Fibroblast of lung (primary cell): ENCODE measurements at places on chromosomes 6 and 20. TPM values are rescaled to one million over a fixed set of nuclear protein-coding genes. Genes with fewer than 3 reads are reported as not detected.
A peak's percentile ranks its signal among the peaks of the same experiment; 100 is the strongest.

GRCh38 chr6:110689275-110689935 is 125.9 kb downstream of the CDK19 start:
- DNase-seq = no peak

Gene HRH3
- total RNA-seq = not detected in 2 replicates

Gene NKX2-4
- total RNA-seq = not detected in 2 replicates

DNA sequence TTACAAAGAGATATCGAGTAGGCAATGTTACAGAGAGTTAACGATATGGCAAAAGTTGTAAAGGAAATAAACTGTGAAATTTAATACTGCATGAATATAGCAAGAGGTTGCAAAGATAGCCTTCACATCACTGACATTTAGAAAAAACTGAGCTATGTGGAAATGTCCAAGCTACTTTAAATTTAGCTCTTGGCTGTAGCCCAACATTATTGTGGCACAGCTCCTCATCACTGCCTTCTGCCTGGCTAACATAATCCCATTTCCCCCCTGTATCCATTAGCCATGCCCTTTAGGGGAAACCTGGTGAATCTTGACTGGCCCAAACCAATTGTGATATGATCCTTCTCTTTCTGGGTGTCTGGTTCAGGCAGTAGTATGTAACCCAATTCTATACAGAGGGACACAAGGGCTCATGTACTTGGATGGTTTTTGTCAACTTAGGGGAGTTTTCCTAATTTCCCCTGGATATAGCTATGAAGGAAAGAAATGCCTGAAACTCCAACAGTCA is 115.4 kb downstream of the PFDN4 start:
- DNase-seq = no peak

DNA sequence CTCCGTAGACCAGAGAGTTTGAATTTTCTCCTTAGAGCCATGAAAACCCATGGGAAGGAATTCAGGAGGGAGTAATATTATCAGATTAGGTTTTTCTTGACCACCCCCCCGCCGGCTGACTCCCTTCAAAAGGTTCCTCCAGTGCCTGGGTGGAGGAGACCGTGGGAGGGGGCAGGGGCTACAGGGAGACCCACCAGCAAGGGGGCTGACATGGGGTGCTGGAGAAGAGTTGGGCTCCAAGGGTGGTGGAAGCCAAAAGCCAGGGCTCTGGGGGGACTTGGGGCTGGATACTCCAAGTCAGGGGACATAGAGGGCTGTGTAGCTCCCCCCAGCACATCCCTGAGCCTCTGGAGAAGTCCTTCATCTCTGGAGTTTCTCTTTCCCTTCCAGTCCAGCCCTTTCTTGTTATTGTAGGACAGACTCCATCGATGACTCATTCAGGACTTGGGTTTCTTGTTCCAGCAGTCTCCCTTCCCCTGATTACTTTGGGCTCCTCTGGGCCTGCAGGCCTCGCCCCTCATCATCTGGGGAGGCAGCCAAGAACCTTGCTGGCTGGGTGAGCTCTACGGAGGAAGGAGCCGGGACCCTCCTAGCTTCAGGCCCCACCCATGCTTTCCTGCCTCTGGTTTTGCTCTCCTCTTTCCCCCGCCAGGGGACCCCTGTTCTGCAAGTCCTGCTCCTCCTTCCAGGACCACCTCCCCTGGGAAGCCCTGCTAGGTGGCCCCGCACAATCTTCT is 10.5 kb upstream of the KIAA1755 start:
- DNase-seq = peak; percentile 99

- peak; percentile 25 for DNase-seq
Measured at GRCh38 chr20:3572151-3572550, 91.0 kb downstream of the GFRA4 start.

Gene TRIM31
- total RNA-seq = not detected in 2 replicates

DNA sequence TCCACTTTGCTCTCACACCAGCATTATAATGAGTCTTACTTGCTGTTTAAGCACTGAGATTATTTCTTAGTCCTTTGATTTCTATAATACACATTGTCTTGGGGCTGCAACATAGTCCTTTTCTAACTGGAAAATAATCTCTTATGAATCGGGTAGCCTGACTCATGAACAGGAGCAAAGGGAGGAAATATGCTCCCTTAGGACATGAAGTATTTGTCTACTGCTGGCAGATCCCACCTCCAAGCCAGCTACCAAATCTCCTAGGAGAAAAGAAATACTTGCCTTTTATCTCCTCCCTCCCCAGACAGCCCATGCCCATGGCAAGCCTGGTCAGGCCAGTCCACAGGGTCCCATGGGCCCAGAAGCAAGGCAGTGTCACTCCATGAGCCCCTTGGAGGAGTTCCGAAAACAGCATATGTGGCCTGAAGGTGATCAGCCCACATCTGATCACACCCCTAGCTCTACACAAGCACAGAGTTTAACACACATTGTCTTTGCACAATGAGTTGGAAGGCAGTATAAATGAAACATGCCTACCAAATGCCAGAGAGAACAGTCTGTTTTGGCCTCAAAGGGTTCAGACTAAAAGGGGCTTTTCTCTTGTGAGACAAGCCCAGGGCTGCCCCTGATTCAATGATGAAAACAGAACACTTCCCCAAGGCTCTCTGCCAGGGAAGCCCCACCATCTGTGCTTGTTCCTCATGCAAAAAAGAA is 37.1 kb upstream of the SLC4A11 start:
- no peak for DNase-seq

Gene CRISP2
- total RNA-seq = not detected in 2 replicates

- no peak for DNase-seq
Measured at GRCh38 chr20:19322061-19322985, 109.9 kb downstream of the SLC24A3 start.

GRCh38 chr6:139392794-139393193 is 18.3 kb upstream of the CITED2 start:
- DNase-seq = no peak

- no peak for DNase-seq
Measured at GRCh38 chr20:2217857-2218539, 77.8 kb upstream of the TGM3 start.

Gene POPDC3
- total RNA-seq = 6.7 and 14.2 TPM in 2 replicates

DNA sequence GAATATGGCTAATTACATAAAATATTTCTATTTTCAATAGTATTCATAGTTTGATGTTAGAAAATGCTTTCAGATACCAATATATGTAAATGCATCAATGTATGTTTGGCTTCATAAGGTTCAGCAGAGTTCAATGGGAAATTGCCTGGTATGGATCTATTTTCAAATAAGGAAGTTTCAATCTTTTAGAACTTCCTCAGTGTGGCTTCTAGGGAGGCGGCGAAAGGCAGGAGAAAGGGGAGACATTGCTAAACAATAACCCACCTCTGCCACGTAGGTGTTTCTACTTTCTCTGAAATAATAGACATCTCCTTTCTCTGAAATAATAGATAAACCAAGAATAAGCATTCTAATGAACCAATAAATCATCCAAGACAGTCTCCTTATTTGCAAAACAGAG is 237.7 kb upstream of the RAB32 start:
- no peak for DNase-seq

GRCh38 chr6:137804637-137805036 is 62.4 kb upstream of the TNFAIP3 start:
- DNase-seq = peak; percentile 79

DNA sequence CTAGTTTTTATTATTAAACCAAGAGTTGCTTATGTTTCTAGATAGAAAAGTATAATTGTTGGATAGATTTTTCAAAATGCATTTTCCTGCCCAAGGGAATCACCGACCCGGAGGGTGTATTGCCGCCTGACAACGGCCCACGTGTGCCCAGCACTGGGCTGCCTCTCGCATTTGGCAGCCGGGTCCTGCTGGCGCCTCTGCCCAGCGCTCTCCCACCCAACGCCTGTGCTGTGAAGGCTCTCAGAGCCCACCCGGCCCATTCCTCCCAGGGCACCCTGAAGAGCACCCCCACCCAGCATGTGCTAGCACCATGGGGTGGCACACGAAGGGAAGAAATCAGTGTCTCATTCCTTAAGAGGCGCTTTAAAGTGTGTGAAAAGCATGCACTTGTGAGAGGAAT is 88.3 kb upstream of the AFDN start:
- no peak for DNase-seq

Gene TLDC2
- under 0.01 TPM in 1 of 2 replicates, not detected in the other for total RNA-seq

GRCh38 chr6:113776998-113777397 is 80.1 kb upstream of the MARCKS start:
- no peak for DNase-seq

DNA sequence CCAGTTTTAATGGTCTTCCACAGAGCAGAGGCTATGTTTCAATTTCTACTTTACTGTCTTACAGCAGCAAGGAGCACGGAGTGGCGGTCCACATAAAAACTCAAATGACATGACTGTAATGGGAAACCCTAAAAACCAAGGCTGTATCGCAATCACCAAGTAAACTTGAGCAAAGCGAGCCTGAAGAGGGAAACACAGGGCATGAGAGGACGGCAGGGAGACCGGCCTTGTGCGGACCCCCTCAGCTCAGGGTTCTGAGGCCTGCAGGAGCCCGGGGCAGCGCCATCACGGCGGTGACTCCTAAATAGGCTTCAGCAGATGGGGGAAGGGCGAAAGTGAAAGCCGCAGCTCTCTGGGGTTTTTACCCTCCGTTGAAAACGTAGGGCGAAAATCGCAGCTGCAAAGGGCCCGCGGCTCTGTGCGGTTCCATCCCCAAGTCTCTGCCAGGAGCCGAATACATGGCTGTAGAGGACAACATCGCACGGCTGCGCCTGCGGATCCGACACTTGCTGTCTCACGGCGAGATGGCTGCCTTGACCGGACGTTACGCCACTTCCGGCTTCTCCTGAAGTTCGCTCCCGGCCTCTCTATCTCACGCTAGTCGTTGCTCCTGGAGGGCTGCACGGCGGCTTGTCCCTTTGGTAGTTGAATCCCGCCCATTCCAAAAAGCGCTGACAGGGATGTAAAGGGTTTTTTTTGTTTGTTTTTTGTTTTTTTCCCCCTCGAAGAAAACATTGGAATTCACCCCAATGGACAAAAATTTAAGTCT is at the start of gene PSMB1:
TSS of gene PSMB1 (minus strand) at position 543 of the 769 bp plus-strand sequence. CDS start at position 478, 65 bp downstream.
- DNase-seq = peak; percentile 95

Gene ROMO1
- total RNA-seq = 118 and 239 TPM in 2 replicates

Gene EYA4
- total RNA-seq = 23.9 and 38.0 TPM in 2 replicates

Gene CLIC5
- total RNA-seq = not detected in 2 replicates

DNA sequence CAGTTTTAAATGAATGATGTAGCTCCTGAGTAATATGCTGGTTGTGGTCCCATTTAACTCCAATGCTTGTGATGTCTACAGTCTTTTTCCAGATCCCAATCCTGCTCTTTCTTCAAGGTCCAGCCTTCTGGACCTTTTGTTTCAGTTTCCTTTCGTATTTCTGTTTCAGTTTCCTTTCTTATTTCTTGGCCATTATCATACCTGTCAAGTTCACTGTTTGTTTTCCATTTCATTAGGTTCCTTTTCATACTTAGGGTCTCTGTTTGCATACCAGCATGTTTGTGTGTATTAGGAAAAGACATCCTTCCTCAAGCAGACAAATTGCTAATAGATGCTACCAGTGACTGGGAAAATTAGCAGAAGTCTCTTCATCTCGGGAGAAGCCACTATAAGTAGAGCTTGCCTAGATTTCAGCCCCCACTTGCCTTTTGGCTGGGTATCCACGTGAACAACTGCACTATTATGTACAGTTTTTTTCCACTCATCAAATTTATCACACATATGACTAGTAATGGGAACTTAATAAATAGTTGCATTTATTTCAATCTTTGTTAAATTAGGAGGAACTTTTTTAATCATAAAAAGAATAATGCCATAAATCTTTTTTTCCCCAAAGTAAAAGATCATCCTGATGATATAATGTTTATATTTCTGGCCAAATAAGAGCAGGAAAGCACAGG is 583.4 kb downstream of the BCKDHB start:
- DNase-seq = no peak

DNA sequence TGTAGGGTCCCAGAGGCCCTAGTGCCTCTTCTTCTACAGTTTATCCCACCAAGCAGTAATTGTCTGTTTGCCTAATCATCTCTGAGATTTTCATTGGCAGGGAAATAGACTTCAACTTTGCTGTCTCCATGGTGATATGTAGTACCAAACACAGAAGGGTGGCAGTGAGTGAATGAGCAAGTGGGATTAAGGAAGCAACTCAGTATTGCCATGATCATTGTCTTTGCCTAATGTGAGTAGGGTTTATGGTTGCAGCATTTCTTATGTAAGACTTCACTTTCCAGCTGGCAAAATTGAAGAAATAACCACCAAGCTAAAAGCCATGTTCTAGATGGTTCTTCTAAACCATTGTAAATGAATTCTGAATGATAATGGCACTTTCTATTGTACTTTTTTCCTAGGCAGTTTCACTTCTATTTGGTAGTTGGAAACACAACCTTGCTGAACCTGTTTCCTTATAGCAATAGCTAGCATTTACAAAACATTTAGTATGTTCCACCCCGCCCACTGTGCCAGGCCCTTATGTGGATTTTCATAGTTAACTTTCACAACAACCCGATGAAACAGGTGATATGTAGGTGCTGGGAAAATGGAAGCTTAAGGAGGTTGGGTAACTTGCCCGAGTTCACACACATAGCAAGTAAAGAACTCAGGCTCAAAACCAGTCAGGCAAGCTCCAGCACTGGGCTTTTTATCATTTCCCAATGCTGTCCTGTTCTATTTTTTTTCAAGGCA is 32.0 kb downstream of the ZC2HC1B start:
- no peak for DNase-seq

GRCh38 chr6:167212713-167213005 is 54.9 kb upstream of the GPR31 start:
- no peak for DNase-seq

DNA sequence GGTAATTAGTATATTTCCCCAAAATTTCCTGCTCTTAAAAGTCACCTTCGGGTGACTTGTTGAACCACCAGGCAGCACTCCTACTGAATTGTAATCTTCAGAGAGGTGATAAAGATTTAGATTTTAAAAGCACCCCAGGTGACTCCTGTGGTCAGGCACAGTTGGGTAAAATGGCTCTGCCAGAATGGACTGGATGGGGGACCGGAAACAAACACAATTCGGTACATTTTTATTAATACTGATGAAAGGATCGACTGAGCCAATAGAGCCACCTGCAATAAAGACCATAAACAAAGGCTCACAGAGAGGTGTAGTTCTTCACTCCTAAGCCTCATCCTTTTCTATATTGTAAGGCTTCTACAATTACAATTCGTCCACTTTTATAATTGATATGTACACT is 19.6 kb upstream of the FAM83C start:
- no peak for DNase-seq

Gene MARCKS
- total RNA-seq = 81.7 and 103 TPM in 2 replicates

DNA sequence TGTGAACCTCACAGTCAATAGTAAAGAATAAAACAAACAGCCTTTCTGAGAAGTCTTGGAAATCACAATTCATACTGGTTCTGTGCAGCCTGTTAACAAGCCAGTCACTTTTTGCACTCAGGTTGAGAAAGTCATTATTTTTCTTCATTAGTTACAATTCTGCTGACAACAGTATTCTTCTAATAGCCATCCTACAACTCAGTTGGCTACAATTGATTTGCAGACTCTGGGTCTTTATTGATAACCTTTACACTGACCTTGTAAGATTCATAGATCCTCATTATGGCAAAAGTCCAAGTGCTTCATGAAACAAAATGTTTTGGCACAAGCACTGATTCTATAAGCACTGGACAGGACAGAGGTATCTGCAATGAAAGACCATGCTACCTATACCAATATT is 34.9 kb upstream of the POPDC3 start:
- DNase-seq = no peak

Gene GLP1R
- total RNA-seq = not detected in 2 replicates
